NCI-H1048 (cell line): ENCODE measurements at places on chromosomes 5 and 9.

- DNase-seq = no peak
Measured at GRCh38 chr9:6268826-6269397, 53.3 kb downstream of the IL33 start.

DNA sequence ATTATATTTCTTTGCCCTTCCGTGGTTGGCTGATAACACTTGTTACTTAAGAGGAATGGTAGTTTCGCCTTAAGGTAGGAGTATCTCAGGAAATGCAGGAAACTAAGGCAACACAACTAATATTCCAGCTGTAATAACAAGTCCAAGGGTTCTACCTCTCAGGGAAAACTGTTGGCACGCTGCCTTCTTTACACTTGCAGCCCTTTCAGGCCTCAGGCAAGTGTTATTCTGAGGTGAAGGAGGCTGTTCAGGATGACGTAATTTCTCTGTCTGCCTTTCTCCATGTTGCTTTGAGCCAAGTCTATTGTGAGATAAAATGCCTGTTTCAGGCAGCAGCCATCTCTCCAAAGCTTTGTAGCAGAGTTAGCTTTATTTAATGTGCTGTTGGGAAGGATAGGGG, 38.0 kb downstream of the VCAN start:
- DNase-seq = no peak

- no peak for DNase-seq
Measured at GRCh38 chr5:178356431-178356872, 123.8 kb upstream of the PHYKPL start.

- no peak for DNase-seq
Measured at GRCh38 chr5:143361438-143361837, 42.0 kb downstream of the NR3C1 start.

- DNase-seq = no peak
Measured at GRCh38 chr9:110316261-110317075, 21.2 kb downstream of the TXNDC8 start.

- DNase-seq = no peak
Measured at GRCh38 chr9:135914921-135915320, 7.6 kb upstream of the CAMSAP1 start.

DNA sequence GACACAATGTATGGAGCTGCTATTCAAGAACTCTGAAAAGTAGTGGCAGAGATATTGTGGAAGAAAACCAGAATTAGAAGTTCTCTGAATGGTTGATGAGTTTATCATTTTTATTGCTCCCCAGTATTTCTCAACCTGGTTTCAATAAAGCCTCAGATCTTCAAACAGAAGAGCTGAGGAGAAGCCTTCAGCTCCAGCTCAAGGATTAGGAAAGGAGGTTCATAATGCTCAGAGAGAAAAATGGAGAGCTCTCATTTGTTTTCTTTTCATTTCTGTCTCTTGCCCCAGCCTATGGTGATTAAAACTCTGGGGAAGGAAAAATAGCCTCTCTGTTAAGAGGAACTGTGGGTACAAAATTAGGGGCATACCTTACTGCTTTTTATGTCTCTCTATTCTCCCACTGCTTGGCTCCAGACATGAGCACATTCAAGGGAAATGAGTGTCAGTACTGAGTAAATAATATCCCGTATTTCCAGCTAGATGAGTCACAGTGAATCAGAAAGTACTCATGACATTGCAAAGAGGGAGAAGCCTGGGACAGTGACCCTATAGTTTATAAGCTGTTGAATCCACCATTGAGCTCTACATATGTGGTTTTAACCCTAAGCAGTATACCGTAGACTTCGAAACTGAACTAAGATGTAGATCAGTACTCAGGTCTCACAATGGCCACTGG, 138.1 kb downstream of the EMB start:
- no peak for DNase-seq

DNA sequence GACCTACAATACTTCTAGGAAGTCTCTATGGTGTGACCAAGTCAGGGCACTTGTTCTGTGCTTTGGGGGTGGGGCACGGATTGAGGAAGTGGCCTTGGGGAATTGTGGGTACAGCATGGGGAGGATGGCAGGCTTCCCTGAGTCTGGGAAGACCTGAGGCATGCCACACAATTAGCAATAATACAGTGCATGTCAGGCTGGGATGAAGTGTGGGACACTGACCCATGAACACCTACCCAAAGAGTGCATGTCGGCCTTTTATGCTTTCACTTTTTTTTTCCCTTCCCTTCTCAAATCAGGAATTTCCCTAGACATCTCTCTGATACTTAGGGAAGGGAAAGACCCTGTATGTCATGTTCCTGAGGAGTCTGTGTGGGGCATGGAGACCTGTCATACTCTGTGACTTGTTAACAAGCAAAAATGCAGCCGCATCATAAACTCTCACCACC, 146.4 kb downstream of the PALM2AKAP2 start:
- DNase-seq = no peak

GRCh38 chr9:128304136-128304970, 17.9 kb downstream of the TRUB2 start:
- DNase-seq = no peak

DNA sequence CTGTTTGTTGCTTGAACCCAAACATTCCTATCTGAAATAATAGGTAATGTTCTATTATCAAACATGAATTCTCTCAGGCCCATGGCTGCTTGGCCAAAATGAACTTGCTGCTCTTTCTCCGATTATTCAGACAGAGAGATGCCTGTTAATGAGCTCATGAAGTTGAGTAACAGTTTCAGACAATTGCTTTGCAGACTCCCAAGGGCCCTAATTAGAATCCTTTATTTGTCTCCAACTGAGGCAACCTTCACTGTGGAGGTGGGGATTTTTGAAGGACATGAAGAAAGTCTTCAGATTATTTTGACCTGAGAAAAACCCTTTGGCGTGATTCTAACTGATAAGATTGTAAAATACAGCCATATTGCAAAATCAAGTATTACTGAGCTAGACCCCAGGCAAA, 466.7 kb downstream of the NFIB start:
- DNase-seq = no peak

- no peak for DNase-seq
Measured at GRCh38 chr5:135383803-135384495, 15.1 kb downstream of the MACROH2A1 start.

DNA sequence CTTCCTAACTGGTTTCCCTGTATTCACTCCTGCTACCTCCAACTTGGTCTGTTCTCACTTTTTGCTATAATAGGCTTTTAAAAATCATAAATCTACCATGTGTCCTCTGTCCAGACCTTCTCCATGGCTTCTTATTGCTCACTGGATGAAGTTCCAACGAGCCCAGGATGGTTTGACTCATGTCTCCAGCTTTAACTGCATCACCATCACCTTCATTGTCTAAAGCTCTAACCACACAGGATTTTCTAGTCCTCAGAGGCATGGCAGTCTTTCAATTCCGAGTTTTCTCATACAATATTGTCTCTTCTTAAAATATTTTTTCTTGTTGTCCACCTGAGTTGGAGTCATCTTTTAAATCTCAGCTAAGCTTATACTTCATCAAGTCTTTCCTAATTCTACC, 49.3 kb downstream of the PDCD1LG2 start:
- DNase-seq = no peak

DNA sequence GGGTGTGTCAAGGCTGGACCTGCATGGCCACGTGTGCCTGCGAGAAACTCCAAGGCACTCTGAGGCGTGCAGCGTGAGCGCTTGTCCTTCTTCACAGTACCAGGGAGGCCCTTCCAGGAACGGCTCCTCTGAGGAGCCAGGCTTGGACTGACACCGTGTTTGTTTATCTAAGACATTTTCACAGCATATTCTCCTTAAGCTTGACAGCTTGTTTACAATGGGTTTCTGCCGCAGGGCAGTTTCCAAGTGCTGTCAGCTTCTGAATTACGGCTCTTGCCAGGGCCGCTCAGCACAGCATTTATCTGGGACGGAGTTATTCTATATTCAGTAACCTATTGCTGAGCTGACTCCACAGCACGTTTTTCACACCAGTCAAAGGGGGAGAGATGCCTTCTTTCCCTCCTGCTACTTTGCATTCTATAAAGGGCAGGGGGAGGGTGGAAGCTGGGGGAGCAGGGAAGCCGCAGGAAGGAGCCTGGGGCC, 98.4 kb downstream of the LMNB1 start:
- no peak for DNase-seq

DNA sequence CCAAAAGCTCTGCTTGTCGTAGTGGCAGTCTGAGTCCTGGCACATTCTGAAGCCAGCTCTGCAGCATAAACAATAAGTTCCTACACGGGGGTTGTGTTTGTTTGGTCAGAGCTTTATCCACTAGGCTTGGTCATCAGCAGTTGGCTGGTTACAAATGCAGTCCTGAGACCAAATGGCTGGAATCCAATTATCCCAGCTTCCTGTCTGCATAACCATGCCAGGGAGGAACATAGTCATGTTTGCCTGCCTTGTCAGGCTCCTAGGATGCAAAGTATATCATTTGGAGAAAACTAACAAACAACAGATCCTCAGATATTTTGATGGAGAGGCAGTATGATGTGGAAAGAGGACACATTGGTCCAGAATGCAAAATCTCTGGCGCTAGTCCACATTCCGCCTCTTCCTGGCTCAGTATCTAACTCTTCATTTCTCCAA, 85.8 kb downstream of the FBXO38 start:
- DNase-seq = no peak

GRCh38 chr5:123719004-123719403, 207.0 kb downstream of the CSNK1G3 start:
- no peak for DNase-seq

DNA sequence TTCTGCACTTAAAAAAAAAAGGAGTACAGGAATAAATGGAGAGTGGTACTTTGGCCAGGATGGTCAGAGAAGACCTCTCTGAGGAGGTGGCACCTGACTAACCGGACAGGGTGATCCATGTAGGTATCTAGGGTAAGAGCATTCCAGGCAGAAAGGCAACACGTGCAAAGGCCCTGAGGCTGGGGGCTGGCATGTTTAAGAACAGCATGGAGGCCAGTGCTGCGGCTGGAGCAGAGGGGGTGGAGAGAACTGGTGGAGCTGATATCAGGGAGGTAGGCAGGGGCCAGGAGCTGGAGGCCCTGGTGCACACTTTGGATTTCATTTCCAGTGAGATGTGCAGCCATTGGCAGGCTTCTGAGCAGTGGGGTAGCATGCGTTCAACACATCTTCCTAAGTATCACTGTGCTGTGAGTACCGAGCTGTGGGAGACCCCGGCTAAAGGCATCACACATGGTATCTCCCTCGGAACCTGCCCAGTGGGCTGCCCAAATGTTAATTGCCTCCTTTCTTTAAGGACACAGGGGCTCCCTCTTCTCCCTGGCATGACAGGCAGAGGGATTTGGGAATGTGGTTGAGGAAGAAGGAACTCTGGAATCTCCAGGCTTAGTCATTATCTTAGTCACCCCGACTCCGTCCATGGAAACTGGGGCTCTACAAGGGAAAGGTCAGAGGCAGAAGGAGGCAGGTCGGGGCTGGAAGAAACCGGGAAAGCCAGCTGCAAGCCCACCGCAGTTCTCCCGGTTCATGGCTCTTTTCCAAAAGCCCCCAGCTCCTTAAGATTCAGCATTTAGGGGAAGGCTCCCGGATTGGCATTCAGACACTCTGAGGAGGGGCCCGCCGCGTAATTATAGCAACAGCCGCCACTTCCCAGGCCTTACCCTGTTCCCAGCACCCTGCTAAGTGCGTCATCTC, 18.6 kb downstream of the SLC6A7 start:
- no peak for DNase-seq

GRCh38 chr5:17305964-17306725, 88.7 kb downstream of the BASP1 start:
- DNase-seq = no peak

- no peak for DNase-seq
Measured at GRCh38 chr5:95956021-95956899, 5.4 kb downstream of the ELL2 start.

- DNase-seq = no peak
Measured at GRCh38 chr5:168925160-168925559, 346.0 kb upstream of the PANK3 start.

GRCh38 chr5:156588306-156588705, 261.3 kb downstream of the SGCD start:
- no peak for DNase-seq

DNA sequence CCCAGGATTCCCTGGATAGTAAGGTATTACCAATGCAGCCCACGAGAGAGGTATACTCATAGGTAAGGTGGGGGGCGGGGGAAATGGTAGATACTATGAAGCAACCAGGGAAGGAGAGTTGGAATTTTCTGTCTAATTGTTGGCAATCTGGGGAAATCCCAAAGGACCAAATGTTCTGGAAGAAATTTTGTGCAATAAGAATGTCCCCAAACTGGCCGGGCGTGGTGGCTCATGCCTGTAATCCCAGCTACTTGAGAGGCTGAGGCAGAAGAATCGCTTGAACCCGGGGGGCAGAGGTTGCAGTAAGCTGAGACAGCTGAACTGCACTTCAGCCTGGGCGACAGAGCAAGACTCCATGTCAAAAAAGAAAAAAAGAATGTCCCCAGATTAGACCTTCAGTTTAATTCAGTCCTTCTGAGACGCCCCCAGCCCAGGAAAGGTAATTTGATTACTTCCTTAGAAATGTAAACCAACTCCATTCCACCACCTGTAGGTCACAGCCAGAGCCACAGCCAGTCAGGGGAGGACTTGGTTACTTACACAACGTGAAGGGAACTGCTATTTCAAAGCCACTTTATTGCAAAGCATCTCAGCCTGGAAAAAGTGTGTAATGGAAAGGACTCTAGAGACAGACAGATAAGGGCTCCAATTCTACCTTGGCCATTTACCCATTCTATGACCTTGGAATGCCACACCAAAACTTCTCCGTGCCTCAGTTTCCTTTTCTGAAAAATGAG, 50.0 kb upstream of the KLF4 start:
- no peak for DNase-seq

DNA sequence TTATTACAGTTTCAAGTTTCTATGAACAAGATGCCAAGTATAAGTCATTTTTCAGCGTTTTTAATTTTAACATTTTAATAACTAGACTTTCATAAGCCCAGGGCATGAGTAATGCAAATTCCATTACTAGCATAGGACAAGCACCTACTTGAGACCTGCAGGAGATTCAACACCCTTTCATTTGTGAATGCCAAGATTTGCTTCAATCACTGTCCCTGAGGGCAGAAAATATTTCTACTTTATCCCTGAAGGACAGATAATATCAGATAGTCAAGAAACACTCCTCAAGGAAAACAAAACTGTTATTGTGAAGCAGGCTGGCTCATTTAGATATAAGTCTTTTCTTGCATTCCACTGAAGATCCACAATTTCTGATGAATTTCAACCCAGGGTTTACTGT, 27.7 kb upstream of the ZNF622 start:
- no peak for DNase-seq

DNA sequence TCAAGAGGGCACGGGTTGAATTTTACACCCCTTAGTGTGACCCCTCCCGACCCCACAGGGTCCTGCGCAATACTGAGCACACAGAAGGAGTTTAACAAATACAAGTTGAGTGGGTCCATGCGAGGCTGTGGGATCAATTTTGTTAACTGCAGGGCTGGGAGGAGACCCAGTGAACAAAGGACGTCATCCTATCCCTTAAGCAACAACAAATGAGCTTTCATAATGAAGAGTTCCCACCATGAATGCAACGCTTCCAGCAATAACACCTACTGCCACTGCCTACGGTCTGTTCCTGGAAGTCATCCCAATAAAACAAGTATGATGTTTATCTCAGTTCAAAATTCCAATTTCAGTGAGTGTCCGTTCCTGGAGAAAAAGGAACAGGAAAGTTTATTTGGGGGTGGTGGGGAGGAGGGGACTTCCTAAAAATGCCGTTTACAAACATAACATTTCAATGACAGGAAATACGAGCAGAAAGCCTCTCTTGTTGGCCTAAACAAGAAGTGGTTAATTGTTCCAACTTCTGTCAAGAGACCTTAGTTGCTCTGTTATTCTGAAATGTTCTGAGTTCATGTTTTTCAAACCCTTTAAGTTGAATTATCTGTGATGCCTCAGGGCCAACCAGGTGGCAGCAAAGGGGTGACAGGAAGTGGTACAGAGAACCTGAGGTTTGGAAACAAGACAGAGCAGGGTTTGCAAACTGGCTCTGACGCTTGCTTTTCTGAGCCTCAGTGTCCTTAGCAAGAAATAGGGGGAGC, 65.8 kb upstream of the PLPP6 start:
- DNase-seq = no peak
